Spinal cord (tissue), 10 donors: ENCODE measurements at places on chromosomes 2 and 18. TPM values are rescaled to one million over a fixed set of nuclear protein-coding genes. Genes with fewer than 3 reads are reported as not detected.

SMC6 gene
- 31.5 TPM for total RNA-seq

PAX3 gene
- total RNA-seq: 11.6 TPM

RBM43 gene
- total RNA-seq: 9.6 TPM

IL36RN gene
- not detected for total RNA-seq

KCNJ3 gene
- total RNA-seq: 20.8 TPM

DSC3 gene
- 9.5 TPM for total RNA-seq

RSAD2 gene
- total RNA-seq: 6.9 TPM

FN1 gene
- total RNA-seq: 615 TPM

HRH4 gene
- total RNA-seq: 0.20 TPM

SULT1C4 gene
- total RNA-seq: 36.0 TPM

RGPD3 gene
- total RNA-seq: 0.50 TPM

IGFBP2 gene
- total RNA-seq: 741 TPM

ASB18 gene
- total RNA-seq: 0.39 TPM

CHN1 gene
- 56.9 TPM for total RNA-seq

PLCL1 gene
- 22.0 TPM for total RNA-seq

SEPTIN10 gene
- 74.4 TPM for total RNA-seq

EMILIN2 gene
- 14.0 TPM for total RNA-seq

NCKAP5 gene
- 10.6 TPM for total RNA-seq

OR6B2 gene
- total RNA-seq: not detected

STAT4 gene
- total RNA-seq: 8.9 TPM

CCBE1 gene
- total RNA-seq: 1.9 TPM

ACTR3 gene
- 158 TPM for total RNA-seq

DSC1 gene
- 0.10 TPM for total RNA-seq

RPRM gene
- 21.8 TPM for total RNA-seq

ADAM23 gene
- total RNA-seq: 15.7 TPM

EML6 gene
- 6.9 TPM for total RNA-seq

SOCS6 gene
- 41.8 TPM for total RNA-seq

RAB17 gene
- 4.2 TPM for total RNA-seq

AQP12A gene
- total RNA-seq: not detected

NT5DC4 gene
- total RNA-seq: 0.10 TPM

IL36G gene
- total RNA-seq: 0.28 TPM

SERPINB10 gene
- total RNA-seq: 0.33 TPM

ACOXL gene
- total RNA-seq: 0.40 TPM

ARHGAP15 gene
- total RNA-seq: 53.1 TPM

CAPN14 gene
- 0.40 TPM for total RNA-seq

GAREM2 gene
- total RNA-seq: 11.0 TPM

CD207 gene
- not detected for total RNA-seq

MTA3 gene
- 42.1 TPM for total RNA-seq

CHST9 gene
- total RNA-seq: 6.1 TPM

RELCH gene
- total RNA-seq: 76.3 TPM

MLPH gene
- 29.3 TPM for total RNA-seq

ROCK1 gene
- 56.1 TPM for total RNA-seq

DAPL1 gene
- total RNA-seq: 1.8 TPM

ATOH8 gene
- 25.8 TPM for total RNA-seq

PROC gene
- 0.99 TPM for total RNA-seq

EIF5B gene
- total RNA-seq: 21.5 TPM

MAP3K19 gene
- 16.0 TPM for total RNA-seq

TTN gene
- 4.5 TPM for total RNA-seq

SOWAHC gene
- total RNA-seq: 19.5 TPM

SERPINB12 gene
- total RNA-seq: not detected

GRHL1 gene
- 25.8 TPM for total RNA-seq

TLX2 gene
- 0.69 TPM for total RNA-seq

TMEM178A gene
- total RNA-seq: 13.6 TPM

MRPL33 gene
- total RNA-seq: 83.6 TPM

TXNDC2 gene
- total RNA-seq: 0.17 TPM

MAT2A gene
- total RNA-seq: 119 TPM

ANKRD53 gene
- 2.5 TPM for total RNA-seq

EPC2 gene
- 35.3 TPM for total RNA-seq
